ENCODE measurements at places on chromosomes 7 and 10.

DNA sequence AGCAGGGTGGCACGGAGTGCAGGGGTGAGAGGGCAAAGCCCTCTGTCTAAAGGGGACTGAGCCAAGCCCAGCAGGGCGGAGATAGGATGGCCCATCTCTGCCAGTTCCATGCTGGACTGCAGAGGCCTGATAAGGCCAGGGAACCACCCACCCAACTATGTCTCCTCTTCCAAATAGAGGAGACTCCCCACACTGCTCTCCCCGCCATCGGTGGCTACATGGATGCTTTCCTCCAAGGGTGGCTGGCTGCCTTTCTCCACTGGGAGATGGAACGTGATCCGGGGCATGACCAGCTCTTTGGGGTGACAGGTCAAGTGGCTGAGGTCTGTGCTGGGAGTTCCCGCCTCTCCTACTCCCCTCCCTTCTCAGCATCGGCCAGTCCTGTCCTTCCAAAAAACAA is 58.1 kb upstream of the MXI1 start:
- DNase-seq, result no peak

- no peak for DNase-seq
These were observed 238.8 kb upstream of the LYZL1 start for GRCh38 chr10:29050081-29050480.

GRCh38 chr7:106001886-106002285 is 38.8 kb downstream of the CDHR3 start:
- DNase-seq, result no peak

DNA sequence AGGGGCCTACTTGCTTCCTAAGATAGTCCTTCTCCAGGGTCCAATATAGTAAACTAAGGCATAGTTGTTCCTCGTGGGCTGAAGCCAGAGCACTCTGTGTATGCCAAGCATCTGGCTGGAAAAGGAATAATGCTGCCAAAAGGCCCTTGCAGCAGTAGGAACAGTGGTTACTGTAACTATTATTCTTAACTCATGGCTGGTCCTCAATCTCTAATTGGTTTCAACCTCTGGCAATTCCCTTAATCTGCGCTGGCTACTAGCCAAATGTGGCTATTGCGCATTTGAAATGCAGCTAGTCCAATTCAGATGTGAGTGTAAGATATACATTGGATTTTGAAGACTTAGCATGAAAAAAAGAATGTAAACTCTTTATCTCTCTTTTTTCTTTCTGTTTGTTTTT is 27.8 kb upstream of the LBX1 start:
- DNase-seq, result no peak

DNA sequence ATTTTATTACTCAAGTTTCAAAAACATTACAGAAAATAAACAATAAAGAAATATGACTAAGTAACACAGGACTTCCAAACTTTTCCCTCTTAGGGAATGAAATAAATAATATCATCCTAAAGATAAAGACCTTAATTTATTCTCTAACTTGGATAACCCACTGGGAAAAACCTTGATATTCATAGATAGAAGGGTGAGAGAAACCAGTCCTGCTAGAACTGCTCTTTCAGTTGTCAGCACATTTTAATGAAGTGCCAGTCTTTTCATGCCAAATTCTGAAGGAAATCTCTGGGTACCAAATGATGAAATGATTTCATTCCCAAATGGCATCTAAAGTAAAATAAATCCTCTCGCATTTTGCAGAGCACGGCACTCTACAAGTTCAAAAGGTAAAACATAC is 114.5 kb upstream of the SMIM30 start:
- no peak for DNase-seq

GRCh38 chr7:95095966-95096540 is 188.7 kb downstream of the PPP1R9A start:
- DNase-seq, result no peak

DNA sequence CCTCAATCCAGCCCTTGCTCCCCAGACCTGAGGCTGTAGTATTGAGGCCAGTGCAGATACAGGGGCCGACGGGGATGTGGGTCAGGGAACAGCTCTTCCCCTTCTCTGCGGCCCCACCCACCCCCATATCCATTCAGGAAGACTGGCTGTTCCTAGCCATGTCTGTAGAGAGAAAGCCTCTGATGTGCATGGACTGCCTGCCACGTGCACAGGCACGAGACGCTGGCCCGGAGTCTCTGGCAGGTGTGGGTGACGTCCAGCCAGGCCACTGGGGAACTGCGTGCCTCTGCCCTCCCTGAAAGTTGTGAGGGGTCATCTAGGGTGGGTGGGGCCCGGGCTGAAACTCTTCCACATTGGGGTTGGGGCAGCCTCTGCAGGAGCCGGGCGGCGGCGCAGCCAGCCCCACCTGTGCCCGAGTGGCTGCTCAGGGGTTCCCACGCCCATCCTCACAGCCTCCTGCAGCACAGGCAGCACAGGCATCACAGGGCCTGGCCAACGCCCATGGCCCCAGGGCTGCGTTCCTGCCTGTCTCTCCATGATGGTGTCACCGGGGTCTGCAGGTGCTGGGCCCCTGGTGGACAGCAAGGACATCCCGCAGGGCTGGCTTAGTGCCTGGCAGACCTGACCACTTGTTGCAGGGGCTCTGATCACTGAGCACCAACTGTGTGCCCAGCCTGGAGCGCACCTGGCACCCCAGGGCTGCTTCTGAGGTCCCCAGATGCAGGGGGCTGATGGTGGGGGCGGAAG is 27.5 kb downstream of the MICALL2 start:
- no peak for DNase-seq

- no peak for DNase-seq
These were observed 519 bp upstream of the ZNF655 start for GRCh38 chr7:99557940-99558305.

DNA sequence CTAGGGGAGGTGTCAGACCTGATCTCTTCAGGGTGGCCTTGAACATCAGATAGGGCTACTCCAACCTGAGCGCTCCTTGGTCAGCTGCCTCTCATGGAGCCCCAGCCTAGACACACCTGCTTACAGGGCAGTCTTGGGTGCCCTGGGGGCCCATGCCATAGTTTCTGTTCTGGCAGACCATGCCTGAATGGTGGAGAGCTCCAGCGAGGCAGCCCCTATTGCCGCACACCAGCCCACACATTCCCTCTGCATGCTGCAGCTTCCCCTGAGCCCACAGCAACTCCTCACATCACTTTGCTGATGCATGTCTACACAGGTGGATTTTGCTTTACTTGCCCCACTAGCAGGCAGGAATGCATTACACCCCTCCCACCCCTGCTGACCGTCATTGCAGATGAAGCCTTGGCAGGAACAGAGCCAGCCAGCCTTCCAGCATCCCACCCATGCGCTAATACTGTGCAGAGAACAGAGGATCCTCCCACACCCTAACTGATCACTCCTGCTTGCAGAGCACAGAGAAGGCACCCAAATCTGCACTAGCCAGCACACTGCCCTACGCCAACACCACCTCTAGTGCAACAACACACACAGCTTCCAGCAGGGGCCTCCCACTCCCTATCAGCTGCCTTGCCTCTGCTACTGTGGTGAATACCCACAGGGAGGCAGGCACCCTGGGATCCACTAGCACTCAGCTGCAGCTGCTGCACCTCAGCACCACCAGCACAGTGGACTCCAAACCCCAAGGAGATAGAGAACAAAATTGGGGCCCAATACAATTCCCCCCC is 43.0 kb upstream of the GRM3 start:
- DNase-seq, result no peak

DNA sequence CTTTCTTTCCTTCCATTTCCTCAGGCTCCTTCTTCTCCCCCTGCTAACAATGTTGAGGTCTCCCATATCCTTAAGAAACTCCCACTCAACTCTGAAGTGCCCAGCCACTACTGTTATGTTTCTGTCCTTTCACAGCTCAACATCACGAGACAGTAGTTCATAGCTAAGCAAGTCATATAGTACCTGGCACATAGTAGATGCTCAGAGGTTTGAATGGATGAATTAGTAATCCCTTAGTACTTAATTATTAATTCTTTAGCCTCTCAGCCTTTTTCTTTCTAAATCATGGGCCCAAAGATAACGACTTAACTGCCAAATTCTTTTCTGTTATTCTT is 22.6 kb downstream of the CSGALNACT2 start:
- DNase-seq, result no peak

- DNase-seq, result no peak
These were observed 179.2 kb upstream of the AUTS2 start for GRCh38 chr7:69418869-69419670.

DNA sequence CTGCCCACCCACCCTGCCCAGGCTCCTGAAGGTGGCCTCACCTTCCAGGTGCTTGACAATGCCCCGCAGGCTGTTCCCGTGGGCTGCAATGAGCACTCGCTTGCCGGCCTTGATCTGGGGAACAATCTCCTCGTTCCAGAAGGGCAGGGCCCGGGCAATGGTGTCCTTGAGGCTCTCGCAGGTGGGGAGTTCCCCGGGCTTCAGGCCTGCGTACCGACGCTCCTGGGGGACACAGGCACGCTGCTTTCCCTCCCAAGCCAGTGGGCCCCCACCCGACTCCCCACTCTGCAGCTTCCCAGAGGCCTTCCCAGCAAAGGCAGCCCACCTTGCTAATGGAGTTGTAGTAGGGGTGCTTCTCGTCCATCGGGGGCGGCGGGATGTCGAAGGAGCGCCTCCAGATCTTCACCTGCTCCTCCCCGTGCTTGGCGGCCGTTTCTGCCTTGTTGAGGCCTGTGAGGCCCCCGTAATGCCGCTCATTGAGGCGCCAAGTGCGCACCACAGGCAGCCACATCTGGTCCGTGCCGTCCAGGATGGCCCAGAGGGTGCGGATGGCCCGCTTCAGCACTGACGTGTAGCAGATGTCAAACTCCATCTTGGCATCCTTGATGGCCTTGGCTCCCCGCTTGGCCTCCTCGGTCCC is 456 bp downstream of the PGAM2 start:
- no peak for DNase-seq

DNA sequence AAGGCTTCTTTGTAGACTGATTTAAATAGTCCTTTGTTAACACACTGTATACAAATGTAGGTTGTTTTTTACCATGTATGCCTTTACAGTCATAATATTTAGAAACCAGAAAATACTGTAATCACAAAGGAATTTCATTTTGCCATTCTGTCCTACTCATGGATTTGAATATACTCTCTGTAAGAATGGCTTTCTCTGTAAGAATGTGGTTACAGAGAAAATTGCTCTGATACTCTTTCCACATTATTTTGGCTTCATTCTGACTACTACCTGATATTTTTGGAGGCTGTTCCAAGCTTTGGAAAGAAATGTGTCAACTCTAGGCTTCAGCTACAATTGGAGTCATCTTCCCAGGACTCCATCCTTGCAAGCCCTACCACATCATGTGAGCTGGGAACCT is 23.5 kb downstream of the CH25H start:
- no peak for DNase-seq

DNA sequence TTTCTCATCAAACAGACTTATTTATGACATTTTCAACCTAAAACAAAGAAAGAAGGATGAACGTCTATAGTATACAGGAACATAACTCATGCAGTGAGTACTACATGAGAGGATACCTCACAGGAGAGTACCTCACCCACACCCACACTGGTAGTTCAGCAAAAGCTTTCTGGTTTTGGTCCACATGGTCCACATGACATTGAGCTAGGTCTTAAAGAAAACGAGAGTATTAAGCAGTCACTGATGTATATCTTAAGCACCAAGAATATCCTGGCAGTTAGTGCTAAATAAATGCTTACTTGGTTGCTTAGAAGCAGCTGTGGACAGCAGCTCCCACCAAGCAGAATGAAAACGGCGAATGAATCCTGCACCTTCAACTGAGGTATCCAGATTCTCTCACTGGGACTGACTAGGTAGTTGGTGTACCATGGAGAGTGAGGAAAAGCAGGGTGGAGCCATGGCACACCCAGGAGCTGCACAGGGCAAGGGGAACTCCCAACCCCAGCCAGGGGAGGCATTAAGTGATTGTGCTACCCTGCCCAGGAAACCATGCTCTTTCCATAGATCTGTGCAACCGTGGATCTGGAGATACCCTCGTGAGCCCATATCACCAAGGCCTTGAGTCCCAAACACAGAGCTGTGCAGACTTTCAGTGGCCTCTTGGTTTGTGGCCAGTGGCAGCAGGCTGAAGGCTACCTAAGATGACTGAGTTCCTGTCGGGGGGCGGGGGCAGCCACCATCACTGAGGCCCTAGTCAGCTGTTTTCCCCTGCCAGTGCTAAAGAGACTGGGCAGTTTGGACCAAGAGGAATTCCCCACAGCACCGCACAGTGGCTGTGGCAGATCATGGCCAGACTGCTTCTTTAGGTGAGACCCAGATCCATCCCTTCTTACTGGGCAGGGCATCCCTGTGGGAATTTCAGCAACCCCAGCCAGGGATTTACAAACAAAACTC is 143.4 kb downstream of the SGMS1 start:
- DNase-seq, result no peak
